Stimulated activated CD4-positive, alpha-beta T cell treated with anti-CD3 and anti-CD28 coated beads, Interleukin-15, amount 100 ng/mL, for 24 hours (primary cell): ENCODE measurements at places on chromosomes 3 and 15.

DNA sequence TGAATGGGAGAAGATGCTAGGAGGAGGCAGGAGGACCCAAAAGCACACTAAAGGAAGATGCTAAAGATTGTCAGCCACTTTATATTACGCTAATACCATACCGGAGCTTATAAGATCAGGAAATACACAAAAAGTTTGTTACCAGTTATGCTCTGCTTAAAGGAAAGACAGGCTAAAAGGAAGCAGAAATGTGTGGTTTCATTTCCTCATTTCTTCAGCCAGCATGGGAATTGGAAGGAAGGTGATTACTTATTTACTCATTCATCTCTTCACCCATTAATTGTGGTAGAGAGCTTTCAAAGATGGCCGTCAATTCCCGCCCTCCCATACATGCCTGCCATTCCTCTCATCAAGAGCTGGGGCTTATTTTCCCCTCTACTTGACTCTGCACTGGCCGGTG lies 26.7 kb upstream of the TMEM158 start:
- no peak for DNase-seq

DNA sequence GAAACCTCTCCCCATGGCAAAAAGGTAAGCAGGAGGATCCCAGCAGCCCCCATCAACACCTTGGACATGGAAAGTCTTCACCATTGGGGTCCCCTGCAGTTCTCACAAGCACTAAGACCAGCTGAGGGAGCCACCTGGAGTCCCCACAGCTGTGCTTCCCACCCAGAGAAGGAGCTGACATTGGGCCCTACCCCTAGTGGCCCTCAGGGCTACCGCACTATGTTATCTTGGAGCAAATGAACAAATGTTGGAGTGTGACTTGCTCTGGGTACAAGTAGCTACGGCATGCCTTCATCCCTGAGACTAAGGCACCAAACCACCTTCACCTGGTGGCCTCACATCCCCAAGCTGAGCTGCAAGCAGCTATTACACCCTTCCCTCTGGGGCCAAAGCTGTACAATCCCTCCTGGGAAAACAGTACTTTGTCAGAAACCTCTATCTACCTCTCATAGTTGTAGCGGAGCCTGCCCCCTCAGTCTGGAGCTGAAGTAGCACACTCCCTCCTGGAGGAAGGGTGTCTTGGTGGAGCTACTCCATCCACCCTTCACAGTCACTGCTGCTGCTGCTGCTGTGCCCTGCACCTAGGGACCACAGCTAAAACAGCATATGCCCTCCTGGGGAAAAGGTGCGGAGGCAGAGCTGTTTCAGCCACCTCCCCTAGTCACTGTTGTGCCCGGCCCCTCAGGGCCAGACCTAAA lies 42.7 kb downstream of the SERP1 start:
- DNase-seq: no peak

- no peak for DNase-seq
Measured at GRCh38 chr3:21509731-21510470, 241.1 kb downstream of the ZNF385D start.

DNA sequence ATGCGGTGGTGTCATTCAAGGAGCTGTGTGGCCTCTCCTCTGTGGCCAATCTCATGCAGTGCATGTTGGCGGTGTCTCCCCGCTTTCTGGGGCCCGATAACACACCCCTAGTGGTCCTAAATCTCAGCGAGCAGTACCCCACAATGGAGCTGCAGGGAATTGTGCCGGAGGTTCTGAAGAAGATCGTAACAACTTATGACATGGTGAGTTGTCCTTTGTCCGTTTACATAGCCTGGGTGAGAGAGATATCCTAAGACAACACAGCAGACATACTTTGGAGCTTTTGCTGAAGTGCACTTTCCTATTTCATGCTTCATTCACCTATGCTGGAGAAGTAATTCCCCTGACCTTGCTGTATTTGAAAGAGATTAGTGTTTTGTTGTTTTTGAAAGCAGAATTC lies 130.0 kb downstream of the PLCL2 start:
- DNase-seq: no peak

GRCh38 chr3:62708638-62709373 lies 166.4 kb downstream of the CADPS start:
- no peak for DNase-seq

DNA sequence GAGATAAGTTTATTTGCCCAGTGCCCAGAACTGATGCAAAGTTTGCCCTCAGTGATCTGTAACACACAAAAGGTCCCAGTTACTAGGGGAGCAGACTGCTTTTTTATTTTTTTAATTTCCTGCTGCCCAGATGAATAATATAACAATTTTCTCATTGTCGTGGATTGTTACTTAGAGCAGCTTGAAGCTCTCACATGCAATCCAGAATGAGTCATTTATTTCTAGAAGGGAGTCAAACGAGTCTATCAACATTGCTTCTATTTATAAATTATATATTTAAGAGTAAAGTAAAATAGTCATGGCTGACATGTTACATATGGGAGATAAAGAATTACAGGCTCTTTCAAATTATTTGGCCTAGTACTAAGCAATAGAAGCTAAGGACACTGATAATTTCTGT lies 41.3 kb downstream of the MEIS2 start:
- DNase-seq: no peak

DNA sequence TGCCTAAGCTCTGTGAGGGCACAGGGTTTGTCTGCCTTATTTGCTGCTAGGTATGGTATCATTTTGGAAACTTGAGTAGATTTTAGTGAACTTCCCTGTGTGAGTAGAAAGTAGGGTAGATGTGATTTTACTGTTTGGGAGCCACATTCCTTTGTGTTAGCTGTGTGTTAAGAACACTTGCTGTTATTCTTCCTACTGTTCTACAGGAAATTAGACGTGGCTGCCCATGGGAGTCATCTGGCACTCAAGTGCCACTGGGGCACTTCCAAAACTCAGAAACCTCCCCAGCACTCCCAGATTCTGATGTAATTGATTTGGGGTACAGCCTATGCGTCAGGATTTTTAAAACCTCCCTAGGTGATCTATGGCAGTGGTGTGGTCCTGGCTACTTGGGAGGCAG lies 369.9 kb upstream of the C2CD4B start:
- DNase-seq: no peak

DNA sequence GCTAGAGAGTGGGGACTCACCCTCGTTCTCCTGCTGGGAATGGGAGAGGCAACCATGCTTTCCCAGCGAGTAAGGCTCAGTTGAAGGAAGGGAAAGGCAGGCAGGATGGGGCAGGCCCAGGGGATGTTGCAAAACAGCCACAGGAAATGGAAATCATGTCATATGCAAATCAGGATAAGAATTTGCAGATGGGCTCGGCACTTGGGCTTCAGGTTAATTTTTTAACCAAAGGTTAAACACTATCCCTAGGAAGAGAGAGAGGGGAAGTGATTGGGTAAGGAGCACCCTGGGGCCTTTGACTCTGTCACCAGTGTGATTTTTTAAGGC lies 14.6 kb upstream of the PLA2G4E start:
- peak; percentile 22 for DNase-seq

DNA sequence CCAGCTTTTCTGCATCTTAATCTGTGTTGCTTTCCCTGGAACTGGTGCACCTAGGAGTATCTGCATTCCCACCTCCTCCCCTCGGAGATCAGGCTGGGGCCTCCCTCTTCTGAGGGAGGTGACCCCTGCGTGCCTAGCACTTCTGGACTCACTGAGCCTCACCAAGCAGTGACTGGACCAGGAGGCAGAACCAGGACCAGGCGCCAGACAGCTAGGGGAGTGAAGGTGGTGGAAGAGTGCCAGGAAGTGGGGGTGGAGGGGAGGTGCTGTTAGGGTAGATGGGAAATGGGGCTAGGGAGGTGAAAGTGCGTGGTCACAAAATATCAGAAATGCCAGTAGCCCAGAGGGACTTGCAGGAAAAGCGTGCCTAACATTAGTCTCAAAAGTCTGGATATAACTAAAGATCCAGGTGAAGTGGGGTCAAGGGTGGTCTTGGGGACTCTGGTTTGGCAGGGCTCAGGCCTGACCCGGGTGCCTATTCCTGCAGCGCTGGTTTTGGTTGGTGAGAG lies 1.2 kb downstream of the DUOXA2 start:
- DNase-seq: no peak

- no peak for DNase-seq
Measured at GRCh38 chr3:99859825-99860224, 42.2 kb downstream of the CMSS1 start.

GRCh38 chr3:106957029-106957428 lies 420.2 kb upstream of the CCDC54 start:
- no peak for DNase-seq

- DNase-seq: no peak
Measured at GRCh38 chr3:49627634-49628033, 46.5 kb upstream of the APEH start.

DNA sequence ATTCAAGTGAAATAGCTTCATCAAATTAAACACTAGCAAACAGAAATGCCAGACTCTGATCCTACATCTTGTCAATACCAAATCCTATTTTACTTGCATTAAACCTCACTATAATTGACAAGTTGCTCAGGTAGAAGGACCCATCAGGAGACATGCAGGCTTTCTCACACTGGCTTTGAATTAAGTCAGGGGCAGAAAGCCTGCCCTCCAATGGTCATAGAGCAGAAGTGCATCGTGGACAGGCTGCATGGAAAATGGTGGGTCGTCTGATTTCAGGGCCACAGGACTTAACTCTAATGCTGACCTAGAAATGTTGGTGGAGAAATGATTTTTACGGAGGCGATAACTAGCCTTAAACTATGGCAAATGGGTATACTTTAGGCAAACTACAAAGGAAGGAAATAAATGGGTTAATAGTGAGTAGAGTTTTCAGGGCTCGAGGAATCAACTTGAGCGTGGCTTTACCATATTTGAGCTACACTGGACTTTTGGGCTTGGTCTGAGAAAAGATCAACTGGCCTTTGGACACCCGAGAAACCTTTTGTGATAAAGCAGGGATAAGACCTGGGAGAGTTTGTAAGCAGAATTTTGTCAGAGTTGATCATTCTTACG lies 283.9 kb downstream of the GRM7 start:
- no peak for DNase-seq

GRCh38 chr3:26369133-26369532 lies 253.4 kb upstream of the LRRC3B start:
- DNase-seq: no peak

- no peak for DNase-seq
Measured at GRCh38 chr3:52432691-52433141, 12.2 kb downstream of the SEMA3G start.

DNA sequence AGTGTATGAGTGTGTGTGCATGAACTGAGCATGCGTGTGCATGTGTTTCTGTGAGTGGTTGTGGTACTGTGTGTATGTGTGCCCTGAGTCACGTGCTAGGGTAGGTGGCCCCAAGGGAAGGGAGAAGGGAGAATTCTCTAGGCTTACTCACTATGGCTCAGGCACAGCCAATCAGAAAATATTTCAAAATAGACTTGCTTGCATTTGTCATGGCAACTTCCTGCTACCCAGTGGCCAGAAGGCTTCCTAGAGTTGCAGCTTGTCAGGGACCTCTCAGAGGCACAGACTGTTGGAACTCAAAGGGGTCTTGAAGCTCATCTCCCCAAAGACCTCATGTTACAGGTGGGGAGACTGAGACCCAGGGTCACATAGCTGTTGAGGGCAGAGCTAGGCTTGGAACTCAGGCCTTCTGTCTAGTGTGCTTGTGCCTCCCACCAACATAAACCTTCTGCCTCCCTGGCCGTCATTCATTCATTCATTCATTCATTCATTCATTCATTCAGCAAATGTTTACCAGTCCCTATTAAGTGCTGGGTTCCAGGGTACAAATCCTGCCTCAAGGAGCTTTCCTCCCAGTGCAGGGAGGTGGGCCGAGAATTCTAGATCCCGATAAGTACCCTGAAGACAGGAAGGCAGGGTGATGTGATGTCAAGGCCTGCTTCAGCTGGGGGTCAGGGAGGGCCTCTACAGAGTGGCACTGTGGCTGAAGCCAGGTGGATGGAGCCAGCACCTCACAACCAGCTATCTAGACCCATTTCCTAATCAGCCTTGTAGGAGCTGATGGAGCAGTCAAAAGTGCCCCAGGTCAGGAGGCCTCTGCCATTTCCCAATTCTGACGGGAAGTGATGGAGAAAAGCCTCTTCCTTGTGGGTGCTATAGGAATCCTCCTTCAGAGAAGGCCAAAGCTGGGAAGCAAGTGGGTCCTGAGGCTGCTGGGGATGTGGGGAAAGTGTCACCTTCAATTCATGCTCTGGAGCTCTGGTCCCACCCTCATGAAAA lies 10.9 kb upstream of the RFT1 start:
- no peak for DNase-seq

DNA sequence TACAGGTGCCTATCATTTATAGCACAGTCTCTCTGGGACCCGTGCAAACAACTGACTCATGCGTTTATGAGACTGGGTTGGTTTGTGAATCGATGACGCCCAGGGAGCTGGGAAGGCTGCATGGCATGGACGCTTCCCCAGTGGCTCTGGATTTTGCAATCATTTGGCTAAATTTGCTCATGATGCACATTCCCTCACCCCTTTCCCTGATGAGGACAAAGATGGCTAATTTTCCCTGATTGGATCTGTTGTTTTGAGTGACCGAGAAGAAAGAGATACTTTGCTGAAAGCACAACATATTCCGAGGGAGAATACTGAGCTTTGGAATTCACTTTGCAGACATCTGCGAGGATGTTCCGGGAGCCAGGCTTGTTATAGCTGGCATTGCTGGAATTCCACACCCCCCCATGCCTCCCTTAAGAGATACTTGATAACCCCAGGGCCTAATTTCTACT lies 51.1 kb downstream of the CGNL1 start:
- DNase-seq: no peak

DNA sequence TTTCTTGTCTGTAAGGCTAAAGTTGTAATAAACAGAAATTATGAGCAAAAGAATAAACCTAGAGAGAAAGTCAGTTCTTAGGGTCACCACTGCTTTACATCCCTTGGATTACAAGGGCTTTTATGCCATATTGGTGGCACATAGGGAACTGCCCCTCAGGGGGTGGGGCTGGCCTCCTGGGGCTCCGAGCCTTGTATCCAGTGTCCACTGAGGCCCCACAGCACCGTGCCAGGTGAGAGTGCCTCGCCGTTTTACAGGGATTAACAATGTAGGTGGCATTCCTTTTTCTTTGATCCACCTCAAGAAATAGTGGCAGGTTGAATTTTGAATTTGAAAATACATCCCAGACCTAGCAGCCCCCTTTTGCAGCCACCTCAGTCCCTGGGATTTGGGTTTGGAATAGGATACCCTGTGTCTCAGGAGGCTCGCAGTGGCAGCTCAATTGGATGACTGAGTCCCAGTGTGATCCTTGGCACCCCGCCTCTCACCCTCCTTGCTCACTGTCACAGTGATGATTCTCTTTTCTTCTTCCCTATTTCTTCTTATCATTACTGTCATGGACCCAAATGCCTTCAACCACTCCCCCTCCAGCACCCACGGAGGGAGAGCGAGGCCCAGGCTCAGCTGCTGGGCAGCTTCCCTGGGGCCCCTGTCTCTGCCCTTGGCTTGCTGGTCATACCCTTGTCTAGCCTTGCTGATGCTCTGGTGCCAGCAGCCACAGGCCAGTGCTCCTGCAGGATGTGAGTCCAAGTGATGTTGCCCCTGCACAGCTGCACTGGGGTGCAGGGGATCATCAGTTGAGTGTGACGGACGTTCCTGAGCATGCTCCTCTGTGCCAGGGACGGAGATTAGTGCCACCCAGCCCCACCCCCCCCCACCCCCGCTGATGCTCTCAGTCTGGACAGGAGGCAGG lies 137.9 kb downstream of the DNAJB8 start:
- DNase-seq: no peak
